Naive thymus-derived CD4-positive, alpha-beta T cell (primary cell): ENCODE measurements at places on chromosomes 6 and 20. TPM values are rescaled to one million over a fixed set of nuclear protein-coding genes. Genes with fewer than 3 reads are reported as not detected.
A peak's percentile ranks its signal among the peaks of the same experiment; 100 is the strongest.

Gene OR2B2
- not detected for polyA plus RNA-seq

- no peaks in the 10 kb centered on the region for H3K4me1 ChIP-seq
- H3K27me3 ChIP-seq: no peaks in the 10 kb centered on the region
- H3K36me3 ChIP-seq: no peaks in the 10 kb centered on the region
- H3K4me3 ChIP-seq: no peak overlapping the region
- H3K27ac ChIP-seq: no peak overlapping the region
Observed at GRCh38 chr20:55229451-55229850, 754.1 kb downstream of the DOK5 start.

Gene NPEPL1
- polyA plus RNA-seq: 6.9 TPM

Gene MAPK13
- 51.4 TPM for polyA plus RNA-seq

Gene DDX43
- 0.38 TPM for polyA plus RNA-seq

DNA sequence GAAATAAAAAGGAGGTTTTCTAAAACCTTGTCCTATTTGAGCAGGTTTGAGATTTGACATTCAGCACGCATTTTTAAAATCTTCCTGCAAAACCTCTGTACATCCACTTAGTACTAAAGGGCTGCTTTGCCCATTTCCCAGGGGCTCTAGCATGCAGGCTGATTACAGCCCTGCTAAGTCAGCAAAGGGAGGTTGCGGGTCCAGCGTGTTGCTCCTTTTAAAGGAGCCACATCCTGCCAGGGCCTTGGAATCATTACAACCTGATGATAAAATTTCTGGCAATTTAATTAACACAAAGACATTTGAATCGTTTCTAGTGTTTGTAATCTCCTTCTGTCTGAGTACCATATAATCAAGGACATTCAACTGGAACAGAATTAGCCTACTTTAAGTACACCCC, 455.1 kb upstream of the CITED2 start:
- H3K36me3 ChIP-seq: no peaks in the 10 kb centered on the region
- no peak overlapping the region for H3K4me3 ChIP-seq
- no peak overlapping the region for H3K27ac ChIP-seq
- H3K27me3 ChIP-seq: no peaks in the 10 kb centered on the region

DNA sequence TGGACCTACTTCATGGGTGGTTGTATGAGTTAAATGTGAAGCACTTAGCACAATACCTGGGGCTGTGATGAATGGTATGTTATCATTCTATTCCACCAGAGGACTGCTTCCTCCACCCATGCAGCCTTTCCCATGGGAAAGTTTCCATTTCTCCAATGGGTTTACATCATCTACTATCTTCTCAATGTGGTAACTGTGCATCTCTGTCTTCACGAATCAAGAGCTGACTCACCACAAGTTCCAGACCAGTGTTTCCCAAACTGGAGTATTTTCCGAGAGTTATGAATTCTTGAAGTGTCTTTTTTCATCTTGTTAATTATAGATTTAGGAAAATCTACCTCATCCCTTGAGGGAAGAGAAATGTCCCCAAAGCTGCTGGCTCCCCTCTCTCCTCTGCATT, 182.8 kb downstream of the UNC5CL start:
- DNase-seq: no peak
- H3K36me3 ChIP-seq: no peaks in the 10 kb centered on the region
- H3K27me3 ChIP-seq: no peaks in the 10 kb centered on the region
- no peak overlapping the region for H3K27ac ChIP-seq

DNA sequence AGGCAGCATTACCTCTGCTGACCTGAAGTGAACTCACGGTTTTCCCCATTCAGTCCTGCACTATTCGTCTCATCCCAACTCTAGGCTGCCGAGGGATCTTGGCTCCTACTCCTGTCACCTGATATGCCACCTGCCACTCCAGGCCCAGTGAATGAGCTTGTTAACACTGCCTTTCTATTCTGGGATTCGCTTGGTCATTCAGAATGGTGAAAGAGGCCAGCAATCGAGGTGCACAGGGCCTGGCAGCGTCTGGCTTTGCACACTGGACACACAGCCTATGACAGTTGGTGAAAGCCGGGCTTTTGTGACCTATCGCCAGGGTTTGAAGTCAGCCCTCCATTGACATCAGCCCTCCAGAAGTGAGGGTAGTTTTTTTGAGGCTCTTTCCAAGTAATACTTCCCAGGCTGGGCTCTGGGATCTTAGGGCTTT, 59.3 kb upstream of the MYL9 start:
- no peak overlapping the region for H3K4me3 ChIP-seq
- no peak overlapping the region for H3K27ac ChIP-seq
- no peak for DNase-seq

- no peak for DNase-seq
- no peak overlapping the region for H3K4me3 ChIP-seq
- no peaks in the 10 kb centered on the region for H3K27me3 ChIP-seq
- peaks cover 3% of the 10 kb centered on the region for H3K4me1 ChIP-seq
- no peak overlapping the region for H3K27ac ChIP-seq
Observed at GRCh38 chr6:105774247-105774646, 311.9 kb upstream of the PRDM1 start.

- H3K27ac ChIP-seq: no peak overlapping the region
- peak overlapping the region; percentile 2 for H3K4me3 ChIP-seq
- peaks cover 46% of the 10 kb centered on the region for H3K4me1 ChIP-seq
- H3K36me3 ChIP-seq: no peaks in the 10 kb centered on the region
- no peak for DNase-seq
Observed at GRCh38 chr20:60057866-60058807, 99.9 kb downstream of the CDH26 start.

DNA sequence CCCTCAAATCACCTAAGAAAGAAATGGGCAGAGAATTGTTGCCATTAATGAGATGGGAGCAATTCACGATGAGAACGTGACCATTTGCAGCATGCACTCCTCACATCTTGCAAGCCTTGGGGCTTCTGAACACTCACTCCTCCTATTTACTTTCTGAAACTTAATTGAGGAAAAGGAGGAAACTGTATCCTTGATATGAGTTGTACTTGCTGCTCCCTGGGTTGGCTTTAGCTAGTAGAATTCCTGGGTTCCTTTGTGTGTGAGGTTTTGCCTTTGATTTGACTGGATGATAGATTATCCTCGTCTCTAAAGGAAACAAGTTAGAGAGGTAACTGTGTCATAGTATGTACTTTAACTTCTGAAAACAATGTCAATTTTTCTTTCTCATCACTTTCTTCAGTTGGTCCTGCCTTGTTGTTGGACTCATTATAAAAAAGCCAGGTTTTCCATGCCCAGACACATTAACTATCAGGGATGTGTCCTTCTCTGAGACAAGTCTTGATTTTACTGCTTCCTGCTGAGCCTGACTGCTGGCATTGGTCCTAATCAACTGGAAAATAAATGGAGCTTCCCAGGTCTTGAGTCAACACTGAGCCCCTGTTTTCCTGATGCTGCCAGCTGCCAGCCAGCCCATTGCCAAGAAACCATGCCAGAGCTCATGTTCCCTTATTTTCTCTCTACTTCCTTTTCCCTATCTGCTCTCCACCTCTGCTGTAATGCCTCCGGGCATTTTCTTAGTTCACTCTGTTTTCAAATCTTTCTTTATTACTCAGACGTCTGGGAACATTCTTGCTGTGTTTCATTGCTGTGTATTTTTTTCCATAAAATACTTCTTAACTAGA, 6.0 kb upstream of the MRAP2 start:
- no peak overlapping the region for H3K27ac ChIP-seq
- no peaks in the 10 kb centered on the region for H3K36me3 ChIP-seq

GRCh38 chr20:47574616-47575364, 73.1 kb downstream of the NCOA3 start:
- H3K4me3 ChIP-seq: no peak overlapping the region
- peaks cover 32% of the 10 kb centered on the region for H3K4me1 ChIP-seq
- H3K27me3 ChIP-seq: no peaks in the 10 kb centered on the region
- DNase-seq: no peak
- no peak overlapping the region for H3K27ac ChIP-seq
- H3K36me3 ChIP-seq: no peaks in the 10 kb centered on the region

Gene PRSS16
- polyA plus RNA-seq: 0.82 TPM

Gene PACRG
- polyA plus RNA-seq: 2.2 TPM

DNA sequence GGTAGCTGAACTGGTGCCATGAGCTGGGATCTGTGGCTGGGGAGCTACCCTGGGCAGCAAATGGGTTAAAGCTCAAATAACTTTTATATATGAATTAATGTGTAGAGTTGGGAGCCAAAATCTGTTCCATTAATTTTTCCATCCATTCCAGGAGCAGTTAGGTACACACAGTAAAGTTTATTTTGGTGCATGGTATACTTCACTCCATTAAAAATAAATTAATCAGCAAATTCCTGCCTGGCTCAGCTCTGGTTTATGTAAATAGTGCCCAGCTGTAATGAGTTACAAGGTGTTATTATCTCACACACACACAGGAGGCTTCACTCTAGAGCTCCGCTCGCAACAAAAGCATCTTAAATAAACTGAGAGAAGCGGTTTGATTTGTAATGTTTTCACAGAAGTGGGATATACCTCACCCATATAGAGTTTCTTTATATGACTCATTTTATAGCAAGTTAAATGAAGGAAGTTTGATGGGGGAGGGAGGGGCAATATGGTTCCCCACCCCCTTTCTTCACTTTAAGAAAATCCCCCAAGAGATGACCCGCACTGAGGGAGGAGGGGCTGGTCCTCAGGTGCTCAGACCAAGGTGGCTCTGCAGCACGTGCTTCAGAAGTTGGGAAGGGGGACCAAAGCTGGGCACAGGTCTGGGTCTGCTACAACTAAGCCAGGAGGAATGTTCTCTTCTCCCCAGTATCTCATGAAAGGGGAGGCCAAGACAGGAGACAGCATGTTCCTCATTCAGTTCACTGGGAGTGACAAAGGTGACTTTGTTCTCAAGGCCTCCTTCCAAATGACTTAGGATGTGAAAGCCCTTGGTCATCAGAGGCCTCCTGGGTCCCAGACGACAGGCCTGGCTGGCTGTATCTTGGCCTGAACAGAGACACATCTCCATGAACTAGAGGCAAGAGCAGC, 10.5 kb upstream of the FAM83C start:
- no peak overlapping the region for H3K4me3 ChIP-seq
- no peak overlapping the region for H3K27ac ChIP-seq
- H3K4me1 ChIP-seq: no peaks in the 10 kb centered on the region

DNA sequence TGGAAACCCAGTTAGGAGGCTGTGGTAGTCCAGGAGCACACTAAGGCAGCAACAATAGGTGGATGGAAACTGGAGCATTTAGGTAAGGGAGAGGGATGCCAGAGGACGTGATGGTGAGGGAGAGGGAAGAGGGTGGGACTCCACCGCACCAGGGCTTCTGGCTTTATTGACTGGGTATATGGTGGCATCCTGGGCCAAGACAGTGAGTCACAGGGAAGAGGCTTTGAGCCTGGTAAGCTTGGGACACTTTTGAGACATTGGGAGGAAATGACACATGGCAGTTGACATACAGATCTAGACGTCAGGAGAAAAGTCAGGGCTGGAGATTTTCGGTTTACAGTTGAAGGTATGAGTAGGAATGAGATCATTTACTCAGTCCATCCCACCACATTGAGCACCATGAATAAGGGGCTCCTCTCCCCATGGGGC, 14.9 kb downstream of the NT5E start:
- no peak overlapping the region for H3K27ac ChIP-seq
- DNase-seq: no peak
- no peaks in the 10 kb centered on the region for H3K27me3 ChIP-seq
- H3K4me3 ChIP-seq: no peak overlapping the region
- peaks cover 25% of the 10 kb centered on the region for H3K4me1 ChIP-seq

DNA sequence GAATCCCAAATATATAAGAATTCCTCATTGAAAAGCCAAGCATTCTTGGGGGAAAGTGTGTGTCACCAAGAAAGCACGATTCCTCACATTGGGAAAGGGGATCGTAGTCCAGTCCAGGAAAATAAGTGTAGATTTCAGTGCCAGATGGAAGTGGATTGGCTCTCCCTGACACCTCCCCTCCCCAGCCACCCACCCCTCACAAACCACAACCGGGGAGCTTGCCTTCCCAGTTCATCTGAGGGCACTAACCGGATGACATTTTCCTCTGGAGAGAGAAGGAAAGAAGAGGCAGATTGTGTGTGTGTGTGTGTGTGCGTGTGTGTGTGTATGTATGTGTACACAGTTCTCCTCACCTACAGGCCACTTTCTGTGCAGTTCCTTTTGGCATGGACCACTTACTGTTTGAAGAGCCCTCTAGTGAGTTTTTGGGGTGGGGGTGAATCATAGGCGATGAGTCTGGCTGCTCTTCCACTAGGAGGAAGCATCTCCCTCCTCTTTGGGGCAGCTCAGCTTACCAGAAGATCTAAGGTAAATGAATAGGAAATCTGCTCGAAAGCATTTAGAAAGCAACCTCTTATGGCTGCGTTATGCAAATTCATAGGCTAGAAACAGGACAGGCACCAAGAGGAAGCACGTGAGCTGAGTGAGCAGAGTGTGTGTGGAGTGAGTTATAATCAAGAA, 20.8 kb downstream of the DAAM2 start:
- DNase-seq: no peak
- H3K4me3 ChIP-seq: no peak overlapping the region
- no peaks in the 10 kb centered on the region for H3K27me3 ChIP-seq
- no peak overlapping the region for H3K27ac ChIP-seq
- H3K4me1 ChIP-seq: no peaks in the 10 kb centered on the region

Gene NHSL1
- polyA plus RNA-seq: 0.05 TPM

Gene PAX1
- polyA plus RNA-seq: not detected

Gene EEF1A2
- not detected for polyA plus RNA-seq

Gene RIPOR2
- 813 TPM for polyA plus RNA-seq

- no peak overlapping the region for H3K4me3 ChIP-seq
- no peaks in the 10 kb centered on the region for H3K27me3 ChIP-seq
- H3K36me3 ChIP-seq: no peaks in the 10 kb centered on the region
- no peak for DNase-seq
- H3K27ac ChIP-seq: no peak overlapping the region
- no peaks in the 10 kb centered on the region for H3K4me1 ChIP-seq
Observed at GRCh38 chr6:20875369-20875963, 341.2 kb downstream of the CDKAL1 start.

DNA sequence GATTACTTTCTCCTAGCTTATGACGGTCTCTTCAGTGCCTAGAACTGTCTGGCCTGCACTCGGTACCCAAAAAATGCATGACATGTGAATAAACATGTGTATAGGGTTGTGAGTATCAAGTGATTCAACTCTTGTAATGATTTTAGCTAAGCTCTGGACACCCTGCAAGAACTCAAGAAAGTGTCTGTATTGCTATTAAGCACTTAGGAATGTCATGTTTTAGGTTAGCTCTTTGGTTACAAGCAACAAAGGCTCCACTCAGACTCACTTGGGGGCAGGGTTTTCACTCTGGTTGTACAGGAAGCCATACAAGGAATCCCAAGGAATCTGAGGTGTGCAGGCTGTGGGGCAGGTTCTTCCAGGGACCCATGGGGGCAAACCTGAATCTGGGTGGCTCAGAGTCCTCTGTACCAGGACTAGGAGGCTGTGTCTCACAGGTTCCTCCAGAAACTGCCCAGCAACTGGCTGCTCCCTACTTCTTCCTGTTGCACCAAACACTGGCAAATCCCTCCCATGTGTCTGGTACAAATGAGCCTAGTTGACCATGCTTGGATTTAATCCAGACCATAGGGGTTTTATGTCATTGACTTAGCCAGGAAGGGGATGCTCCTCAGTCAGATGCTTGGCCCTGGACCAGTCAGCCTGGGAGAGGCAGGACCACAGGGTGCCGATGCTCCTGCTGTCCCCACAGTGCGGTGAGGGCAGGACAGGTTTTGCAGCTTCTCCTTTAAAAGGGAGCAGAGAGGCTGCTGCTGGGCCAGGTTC, 77.9 kb upstream of the CDH4 start:
- H3K36me3 ChIP-seq: no peaks in the 10 kb centered on the region
- no peak overlapping the region for H3K4me3 ChIP-seq
- no peak for DNase-seq
- no peaks in the 10 kb centered on the region for H3K4me1 ChIP-seq
- H3K27me3 ChIP-seq: no peaks in the 10 kb centered on the region
- no peak overlapping the region for H3K27ac ChIP-seq

- no peak overlapping the region for H3K27ac ChIP-seq
- H3K36me3 ChIP-seq: no peaks in the 10 kb centered on the region
- no peaks in the 10 kb centered on the region for H3K4me1 ChIP-seq
- no peak overlapping the region for H3K4me3 ChIP-seq
Observed at GRCh38 chr6:151073701-151074100, 166.1 kb upstream of the AKAP12 start.
